ENCODE measurements at places on chromosomes 16 and 17. TPM values are rescaled to one million over a fixed set of nuclear protein-coding genes. Genes with fewer than 3 reads are reported as not detected.

DNA sequence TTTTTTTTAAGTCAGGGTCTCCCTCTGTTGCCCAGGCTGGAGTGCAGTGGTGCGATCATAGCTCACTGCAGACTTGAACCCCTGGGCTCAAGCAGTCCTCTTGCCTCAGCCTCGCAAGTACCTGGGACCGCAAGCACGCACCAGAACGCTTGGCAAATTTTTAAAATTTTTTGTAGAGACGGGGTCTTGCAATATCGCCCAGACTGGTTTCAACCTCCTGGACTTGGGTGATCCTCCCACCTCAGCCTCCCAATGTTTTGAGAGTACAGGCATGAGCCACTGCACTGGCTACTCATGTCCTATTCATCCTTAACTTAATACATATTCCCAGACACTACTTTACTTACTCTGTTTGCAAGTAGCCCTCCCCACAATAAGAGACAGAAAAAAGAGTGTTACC lies 16.3 kb upstream of the RBL2 start:
- DNase-seq: no peak

DNA sequence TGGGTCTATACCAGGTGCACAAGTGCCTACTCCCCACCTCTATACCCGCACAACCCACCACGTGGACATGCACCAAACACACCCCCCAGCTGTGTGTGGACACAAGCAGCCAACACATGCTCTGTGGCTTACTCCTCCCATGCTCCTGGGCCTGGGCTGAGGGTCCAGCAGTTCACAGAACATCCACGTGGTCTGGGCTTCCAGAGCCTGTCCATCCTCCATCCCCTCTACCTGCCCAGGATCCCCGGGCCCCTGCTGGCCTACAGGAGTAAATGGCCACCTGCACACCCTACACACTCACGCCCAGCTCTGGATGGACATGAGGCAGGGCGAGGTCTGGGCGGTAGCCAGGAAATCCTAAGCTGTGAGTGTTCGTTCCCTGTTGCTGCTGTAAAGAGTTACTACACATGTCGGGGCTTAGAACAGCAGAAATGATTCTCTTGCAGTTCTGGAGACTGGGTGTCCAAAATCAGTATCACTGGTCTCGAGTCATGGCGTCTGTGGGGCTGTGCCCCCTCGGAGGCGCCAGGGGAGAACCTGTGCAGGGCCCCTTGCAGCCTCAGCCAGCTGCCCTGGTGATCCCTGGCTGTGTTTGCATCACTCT lies 15.0 kb upstream of the RAI1 start:
- peak; percentile 57 for DNase-seq

DNA sequence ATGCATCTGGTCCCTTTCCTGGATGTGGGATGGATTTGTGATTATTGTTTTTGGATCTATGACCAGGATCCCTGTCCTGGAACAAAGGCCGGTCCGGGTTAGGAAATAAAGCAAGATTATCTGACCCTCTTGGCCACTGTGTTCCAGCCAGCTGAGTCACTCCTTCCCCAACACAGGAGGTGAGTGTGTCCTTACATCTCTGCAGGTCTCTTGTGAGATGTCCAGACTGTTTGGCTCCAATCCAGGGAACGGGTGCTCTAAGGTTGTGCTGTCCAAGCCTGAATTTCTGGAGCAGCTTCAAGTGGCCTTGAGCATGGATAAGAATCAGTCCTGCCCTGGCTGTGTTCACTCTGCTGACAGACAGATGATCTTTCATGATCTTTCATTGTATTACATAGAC lies 136.5 kb upstream of the CCL2 start:
- peak; percentile 27 for DNase-seq

LPCAT2 gene
- not detected for total RNA-seq

ALOX12 gene
- total RNA-seq: not detected

GRCh38 chr16:16143931-16144330 lies 79.4 kb downstream of the ABCC6 start:
- no peak for DNase-seq

GRCh38 chr16:57616876-57617275 lies 11.6 kb upstream of the ADGRG1 start:
- peak; percentile 48 for DNase-seq

DNA sequence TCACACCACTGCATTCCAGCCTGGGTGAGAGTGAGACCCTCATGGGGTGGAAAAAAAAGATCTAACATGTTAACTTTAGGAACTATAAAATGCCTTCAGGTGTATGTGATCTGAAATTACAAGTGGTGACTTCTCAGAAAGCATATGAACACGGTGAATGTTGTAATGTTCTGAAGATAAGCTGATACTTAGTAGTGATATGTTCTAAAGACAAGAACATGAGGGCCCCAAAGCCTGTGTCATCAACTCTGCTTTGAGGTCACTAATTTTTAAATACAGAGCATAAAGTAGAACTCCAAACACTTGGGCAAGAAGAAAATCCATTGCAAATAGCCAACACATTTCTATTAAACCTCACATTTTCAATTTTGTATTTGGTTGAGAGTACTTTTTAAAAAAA lies 2.6 kb upstream of the FBF1 start:
- DNase-seq: no peak

IGSF6 gene
- not detected for total RNA-seq

- no peak for DNase-seq
Measured at GRCh38 chr17:6172642-6173330, 102.6 kb downstream of the WSCD1 start.

All from MG63 (cell line).